ENCODE measurements at places on chromosomes 6 and 20. TPM values are rescaled to one million over a fixed set of nuclear protein-coding genes. Genes with fewer than 3 reads are reported as not detected.

- no peak for DNase-seq
Observed at GRCh38 chr6:52310932-52311331, 26.4 kb upstream of the MCM3 start.

DNA sequence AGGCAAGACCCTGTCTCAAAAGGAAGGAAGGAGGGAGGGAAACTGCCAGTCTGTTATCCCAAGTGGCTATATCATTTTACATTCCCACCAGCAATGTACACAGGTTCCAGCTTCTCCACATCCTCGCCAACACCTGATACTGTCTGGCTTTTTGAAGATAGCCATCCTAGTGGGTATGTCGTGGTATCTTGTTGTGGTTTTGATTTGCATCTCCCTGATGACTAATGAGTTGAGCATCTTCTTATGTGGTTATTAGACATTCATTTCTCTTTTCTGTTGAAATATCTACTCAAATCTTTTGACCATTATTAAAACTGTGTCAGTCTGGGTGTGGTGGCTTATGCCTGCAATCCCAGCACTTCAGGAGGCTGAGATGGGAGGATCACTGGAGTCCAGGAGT lies 47.9 kb upstream of the ARID1B start:
- DNase-seq: no peak

LRRC73 gene
- total RNA-seq: 1.2 TPM

KCNK5 gene
- total RNA-seq: 1.2 TPM

LRRC1 gene
- total RNA-seq: 3.8 TPM

WDR27 gene
- 12.9 TPM for total RNA-seq

RPS6KA2 gene
- total RNA-seq: 59.6 TPM
